Activated T-cell treated with anti-CD3 and anti-CD28 coated beads, Interleukin-2, amount 50 U/mL, for 48 hours (primary cell): ENCODE measurements at places on chromosomes 3 and 15.

GRCh38 chr3:130850044-130850797 lies 43.7 kb upstream of the ATP2C1 start:
- peak; percentile 50 for DNase-seq

DNA sequence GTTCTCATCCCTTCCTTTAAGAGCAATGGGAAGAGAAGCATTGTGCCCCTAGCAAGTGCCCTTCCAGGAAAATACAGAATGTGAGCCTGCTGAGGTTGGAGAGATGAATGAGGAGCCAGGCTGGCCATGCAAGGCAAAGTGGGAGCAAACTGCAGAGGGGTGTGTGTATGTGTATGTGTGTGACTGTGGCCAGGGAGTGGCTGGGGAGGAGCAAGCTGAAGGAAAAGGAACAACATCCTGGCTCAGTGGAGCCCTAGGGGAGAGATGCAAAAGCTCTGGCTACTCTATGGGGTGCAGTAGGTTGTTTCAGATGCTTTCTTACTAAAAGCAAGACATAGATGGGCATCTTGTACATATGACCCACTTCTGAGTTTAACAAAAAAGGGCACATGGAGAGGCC lies 20.6 kb downstream of the FOXP1 start:
- no peak for DNase-seq

- no peak for DNase-seq
Measured at GRCh38 chr3:61669668-61670299, 108.4 kb downstream of the PTPRG start.

DNA sequence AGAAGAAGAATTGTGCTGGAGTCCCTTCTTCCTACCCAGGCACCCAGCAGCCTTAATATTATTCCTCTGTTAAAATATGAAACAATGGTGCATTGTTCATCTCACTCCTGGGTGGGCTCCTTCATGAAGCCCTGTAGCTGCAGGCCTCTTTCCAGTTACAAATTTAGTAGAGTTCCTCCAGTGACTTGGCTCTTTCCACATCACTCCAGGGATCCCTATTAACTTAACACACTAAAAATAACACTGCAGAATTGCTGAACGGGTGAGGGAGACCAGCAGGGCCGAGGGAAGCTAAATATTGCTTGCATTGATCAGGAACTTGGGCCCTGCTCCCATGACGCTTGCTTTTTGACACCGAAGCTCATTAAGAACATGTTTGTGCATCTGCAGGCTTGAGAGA lies 142.3 kb downstream of the PDCD6IP start:
- DNase-seq = no peak

DNA sequence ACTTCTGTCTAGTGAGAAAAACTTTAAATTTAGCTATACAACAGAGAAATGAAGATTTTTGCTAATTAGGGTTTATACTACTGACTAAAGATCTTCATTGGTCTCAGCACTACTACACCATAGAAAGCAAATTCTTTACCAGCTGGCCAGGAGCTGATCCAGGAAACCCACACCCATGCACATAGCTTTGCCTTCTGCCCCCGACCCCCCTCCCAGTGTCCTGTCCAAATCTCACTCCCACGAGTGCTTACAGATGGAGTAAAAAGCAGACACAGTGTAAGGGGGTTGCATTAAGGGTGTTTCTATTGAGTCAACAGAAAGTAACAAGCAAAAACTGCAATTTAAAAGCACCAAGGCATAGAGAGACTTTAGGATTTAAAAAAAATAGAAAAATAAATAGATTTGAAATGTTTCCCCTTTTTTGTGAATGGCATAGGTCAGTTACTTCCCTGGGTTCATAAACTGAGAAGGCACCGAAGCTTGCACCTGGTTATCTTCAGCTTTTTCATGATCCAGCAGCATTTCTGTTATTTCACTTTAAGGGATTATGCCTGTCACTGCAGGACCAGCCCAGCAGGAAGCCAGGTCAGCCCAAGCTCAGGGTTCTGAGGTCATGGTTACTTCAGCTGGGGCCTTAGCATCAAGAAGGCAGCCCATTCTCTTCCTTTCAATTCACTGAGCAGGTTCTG lies 124.3 kb downstream of the CTNNB1 start:
- no peak for DNase-seq
